Stimulated activated naive B cell treated with anti-CD40 and anti-IgM and Interleukin-4, amounts not matched to agents 10 μg/mL and 1 μg/mL and 100 μg/mL, for 72 hours (primary cell): ENCODE measurements at places on chromosomes 4 and X.

DNA sequence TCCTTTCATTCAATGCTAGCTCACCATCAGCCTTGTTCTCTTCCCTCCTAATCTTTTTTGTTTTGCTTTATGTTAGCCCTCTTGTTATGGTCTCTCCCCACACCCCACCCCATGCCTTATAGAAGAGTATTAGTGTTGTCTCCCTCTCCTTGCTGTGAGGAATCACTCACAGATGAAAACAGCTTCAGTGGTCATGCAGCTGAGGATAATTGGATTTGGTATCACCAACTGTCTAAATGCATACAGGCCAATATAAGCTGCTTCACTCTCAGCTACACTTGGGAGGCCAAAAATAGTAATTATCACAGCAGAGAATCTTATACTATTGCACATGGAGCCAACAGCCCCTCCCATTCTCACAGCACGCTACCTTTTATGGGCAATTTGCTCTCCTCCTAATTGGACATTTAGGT lies 494.6 kb upstream of the FAM241A start:
- no peaks in the 10 kb centered on the region for H3K27me3 ChIP-seq
- H3K4me3 ChIP-seq, result no peak overlapping the region
- no peak for DNase-seq
- H3K27ac ChIP-seq, result no peak overlapping the region
- H3K36me3 ChIP-seq, result no peaks in the 10 kb centered on the region

GRCh38 chr4:6308899-6309643 lies 39.4 kb downstream of the WFS1 start:
- DNase-seq, result no peak
- H3K4me3 ChIP-seq, result peak overlapping the region; percentile 33
- peaks cover 4% of the 10 kb centered on the region for H3K4me1 ChIP-seq

GRCh38 chr4:1797298-1797860 lies 4.3 kb downstream of the FGFR3 start:
- no peaks in the 10 kb centered on the region for H3K36me3 ChIP-seq
- peaks cover 55% of the 10 kb centered on the region for H3K27me3 ChIP-seq
- DNase-seq, result no peak
- H3K4me3 ChIP-seq, result no peak overlapping the region
- H3K27ac ChIP-seq, result no peak overlapping the region

DNA sequence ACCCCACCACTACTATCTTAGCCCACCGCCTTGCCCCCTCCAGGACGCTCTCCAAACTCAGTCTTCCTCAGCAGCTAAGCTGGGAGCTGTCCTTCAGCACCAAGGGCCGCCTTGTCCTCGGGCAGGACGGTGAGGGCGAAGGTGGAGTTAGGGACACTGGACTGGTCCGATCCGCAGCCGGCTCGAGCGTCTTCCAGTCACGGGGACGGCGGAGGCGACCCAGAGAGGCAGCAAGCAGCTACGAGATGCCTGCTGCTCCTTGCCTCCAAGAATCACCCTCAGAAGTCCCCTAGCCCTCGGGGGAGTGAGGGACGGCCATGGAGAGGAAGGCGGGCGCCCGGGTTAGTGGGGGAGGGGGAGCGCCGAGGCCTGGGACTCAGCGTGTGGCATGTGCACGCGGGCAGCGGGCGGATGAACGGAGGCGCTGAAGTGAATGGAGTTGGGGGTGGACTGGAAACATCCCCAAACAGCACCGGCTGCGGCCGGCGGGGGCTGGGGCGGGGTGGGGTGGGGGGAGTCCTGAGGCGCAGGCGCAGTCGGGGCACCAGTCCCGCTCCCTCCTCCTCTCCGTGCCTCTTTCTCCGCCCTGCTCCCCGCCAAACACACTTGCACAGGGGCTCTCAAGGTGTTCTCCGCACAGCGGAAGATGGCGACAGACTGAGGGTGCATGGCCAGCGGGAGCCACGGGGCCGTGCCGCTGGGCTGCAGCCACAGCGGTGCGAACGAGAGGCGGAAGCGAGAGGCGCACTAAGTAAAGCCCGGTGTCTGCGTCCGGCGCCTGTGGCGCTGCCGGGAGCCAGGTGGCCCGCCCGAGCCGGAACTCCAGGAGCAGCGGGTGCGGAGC lies at the start of gene NALF2:
NALF2 (plus strand) TSS at position 545 of the 844 bp plus-strand sequence. CDS start 957 bp downstream, outside the sequence.
- no peak within 1 kb of the TSS for H3K27ac ChIP-seq
- peak; percentile 9 for DNase-seq
- no peaks in the 10 kb centered on the region for H3K36me3 ChIP-seq

DNA sequence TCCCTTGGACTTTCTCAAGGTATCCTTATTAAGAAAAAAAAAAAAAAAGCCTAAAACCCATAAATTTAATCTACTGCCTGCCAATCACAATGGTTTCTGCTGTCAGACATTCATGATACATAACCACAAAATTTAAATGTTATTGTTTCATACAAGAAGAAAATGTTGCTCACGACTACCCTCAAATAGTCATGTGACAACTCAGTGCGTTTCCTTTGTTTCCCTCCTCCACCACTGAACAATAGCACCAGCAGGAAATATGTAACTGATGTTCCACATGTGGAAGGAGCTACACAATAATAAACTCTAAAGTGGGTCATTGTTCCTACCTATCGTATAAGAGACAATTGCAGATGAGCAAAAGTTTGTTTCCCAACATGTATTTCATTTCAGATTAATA lies 244.1 kb upstream of the EDNRA start:
- H3K27ac ChIP-seq, result no peak overlapping the region
- no peak overlapping the region for H3K4me3 ChIP-seq
- DNase-seq, result no peak
- H3K4me1 ChIP-seq, result no peaks in the 10 kb centered on the region
- no peaks in the 10 kb centered on the region for H3K27me3 ChIP-seq
- H3K36me3 ChIP-seq, result no peaks in the 10 kb centered on the region

- H3K4me1 ChIP-seq, result no peaks in the 10 kb centered on the region
- no peaks in the 10 kb centered on the region for H3K27me3 ChIP-seq
- H3K4me3 ChIP-seq, result no peak overlapping the region
- DNase-seq, result no peak
- H3K36me3 ChIP-seq, result no peaks in the 10 kb centered on the region
- no peak overlapping the region for H3K27ac ChIP-seq
These were observed 210.5 kb upstream of the DIAPH2 start for GRCh38 chrX:96474029-96474740.

GRCh38 chr4:150136036-150136435 lies 57.8 kb downstream of the DCLK2 start:
- peaks cover 10% of the 10 kb centered on the region for H3K27me3 ChIP-seq
- H3K36me3 ChIP-seq, result peaks cover 3% of the 10 kb centered on the region
- H3K27ac ChIP-seq, result no peak overlapping the region
- peaks cover 30% of the 10 kb centered on the region for H3K4me1 ChIP-seq
- H3K4me3 ChIP-seq, result no peak overlapping the region
- no peak for DNase-seq

GRCh38 chrX:40090050-40090804 lies 7.5 kb downstream of the BCOR start:
- no peak for DNase-seq
- H3K4me1 ChIP-seq, result peaks cover 41% of the 10 kb centered on the region
- H3K27ac ChIP-seq, result no peak overlapping the region
- H3K27me3 ChIP-seq, result no peaks in the 10 kb centered on the region
- H3K4me3 ChIP-seq, result peak overlapping the region; percentile 60

GRCh38 chr4:118081434-118081833 lies 47.1 kb downstream of the NDST3 start:
- H3K4me3 ChIP-seq, result no peak overlapping the region
- peak overlapping the region; percentile 37 for H3K27ac ChIP-seq
- no peak for DNase-seq
- no peaks in the 10 kb centered on the region for H3K36me3 ChIP-seq
- H3K4me1 ChIP-seq, result no peaks in the 10 kb centered on the region

DNA sequence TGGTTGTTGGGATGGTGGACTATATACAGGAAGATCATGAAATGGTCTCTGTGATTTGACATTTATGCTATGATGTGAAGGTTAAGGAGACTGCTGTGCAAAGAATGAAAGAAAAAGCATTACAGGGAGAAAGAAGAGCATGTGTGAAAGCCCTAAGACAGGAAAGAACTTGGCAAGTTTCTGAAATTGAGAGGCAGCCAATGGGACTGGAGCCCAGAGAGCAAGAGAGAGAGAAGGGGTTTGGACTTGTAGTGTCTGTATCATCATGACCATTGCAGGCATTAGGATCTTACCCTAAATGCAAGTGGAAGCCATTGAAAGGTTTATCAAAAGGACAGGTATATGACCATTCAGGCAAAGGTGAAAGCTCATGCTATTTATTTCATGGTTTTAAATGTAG lies 147.1 kb downstream of the NAA11 start:
- no peak for DNase-seq
- no peaks in the 10 kb centered on the region for H3K36me3 ChIP-seq
- no peak overlapping the region for H3K27ac ChIP-seq
- no peaks in the 10 kb centered on the region for H3K27me3 ChIP-seq
- H3K4me3 ChIP-seq, result no peak overlapping the region
- H3K4me1 ChIP-seq, result no peaks in the 10 kb centered on the region

- H3K27ac ChIP-seq, result no peak overlapping the region
- no peak for DNase-seq
- H3K36me3 ChIP-seq, result peaks cover 29% of the 10 kb centered on the region
- H3K4me1 ChIP-seq, result no peaks in the 10 kb centered on the region
- no peaks in the 10 kb centered on the region for H3K27me3 ChIP-seq
These were observed 57.1 kb downstream of the KIAA0232 start for GRCh38 chr4:6839579-6839978.

- H3K36me3 ChIP-seq, result peaks cover 3% of the 10 kb centered on the region
- H3K4me3 ChIP-seq, result no peak overlapping the region
- peaks cover 11% of the 10 kb centered on the region for H3K27me3 ChIP-seq
- H3K4me1 ChIP-seq, result no peaks in the 10 kb centered on the region
- no peak for DNase-seq
These were observed 18.4 kb upstream of the MAGEB17 start for GRCh38 chrX:16148896-16149295.

GRCh38 chr4:116638592-116638991 lies 446.8 kb downstream of the TRAM1L1 start:
- H3K27me3 ChIP-seq, result no peaks in the 10 kb centered on the region
- no peaks in the 10 kb centered on the region for H3K36me3 ChIP-seq
- no peak overlapping the region for H3K4me3 ChIP-seq
- DNase-seq, result no peak
- no peak overlapping the region for H3K27ac ChIP-seq
- H3K4me1 ChIP-seq, result no peaks in the 10 kb centered on the region

GRCh38 chrX:39972340-39972739 lies 125.4 kb downstream of the BCOR start:
- DNase-seq, result no peak
- no peak overlapping the region for H3K4me3 ChIP-seq
- H3K36me3 ChIP-seq, result peaks cover 4% of the 10 kb centered on the region
